SK-N-MC (cell line): ENCODE measurements at places on chromosomes 6 and 20.

GRCh38 chr20:47397652-47398301 lies 41.3 kb upstream of the ZMYND8 start:
- DNase-seq: no peak

DNA sequence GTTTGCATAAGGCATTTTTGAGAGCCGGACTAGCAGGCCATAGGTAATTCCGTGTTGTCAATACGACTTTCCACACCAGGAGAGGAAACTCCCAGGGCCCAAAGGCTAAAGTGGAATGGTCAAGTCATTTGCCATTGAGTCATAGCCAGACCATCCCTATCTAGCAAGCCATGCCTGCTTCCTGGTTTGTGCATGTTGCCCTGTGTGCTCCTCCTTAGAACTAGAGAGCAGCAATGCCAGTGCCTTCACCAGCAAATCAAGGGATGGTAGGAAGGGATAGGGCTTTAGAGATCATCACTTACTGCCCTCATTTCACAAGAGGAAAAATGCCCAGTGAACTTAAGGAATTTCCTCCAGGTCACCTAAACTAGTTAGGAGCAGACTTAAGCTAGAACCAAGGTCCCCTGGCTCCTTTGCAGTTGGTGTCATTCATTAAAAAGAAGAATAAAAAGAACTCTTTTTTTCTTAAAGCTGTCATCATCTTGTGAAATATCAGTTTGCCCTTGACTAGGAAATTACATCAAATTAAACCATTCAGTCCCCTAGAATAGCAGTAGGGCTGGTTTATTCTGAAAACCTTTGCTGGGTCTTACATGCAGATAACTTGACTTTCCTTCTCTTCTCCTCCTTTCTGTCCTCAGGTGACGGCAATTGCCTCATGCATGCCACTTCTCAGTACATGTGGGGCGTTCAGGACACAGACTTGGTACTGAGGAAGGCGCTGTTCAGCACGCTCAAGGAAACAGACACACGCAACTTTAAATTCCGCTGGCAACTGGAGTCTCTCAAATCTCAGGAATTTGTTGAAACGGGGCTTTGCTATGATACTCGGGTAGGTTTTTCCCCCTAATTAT lies 7.4 kb downstream of the TNFAIP3 start:
- no peak for DNase-seq

- no peak for DNase-seq
Observed at GRCh38 chr6:74070091-74070490, 374.1 kb downstream of the CD109 start.

- no peak for DNase-seq
Observed at GRCh38 chr20:24004471-24004870, 15.9 kb upstream of the GGTLC1 start.

- no peak for DNase-seq
Observed at GRCh38 chr6:52539607-52540006, 37.3 kb downstream of the TRAM2 start.

DNA sequence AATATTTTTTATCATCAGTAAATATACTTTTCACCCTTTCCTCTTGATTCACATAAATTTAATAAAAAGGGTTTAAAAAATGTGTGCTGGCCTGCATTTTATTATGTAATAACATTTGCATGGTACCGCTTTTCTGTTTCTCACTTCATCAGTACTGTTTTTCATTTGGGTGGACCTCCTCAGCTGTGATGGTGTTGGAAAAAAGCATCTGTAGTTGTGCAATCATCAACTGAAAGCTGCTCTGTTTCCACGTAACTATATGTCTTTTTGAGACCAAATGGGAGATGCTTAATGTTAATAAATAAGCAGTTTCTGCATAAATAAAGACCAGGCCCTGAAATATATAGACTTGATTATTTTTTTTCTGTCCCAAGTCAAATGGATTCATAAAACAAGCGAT lies 31.6 kb upstream of the CENPW start:
- DNase-seq: no peak

GRCh38 chr6:85614780-85615179 lies 21.1 kb upstream of the SNX14 start:
- no peak for DNase-seq

DNA sequence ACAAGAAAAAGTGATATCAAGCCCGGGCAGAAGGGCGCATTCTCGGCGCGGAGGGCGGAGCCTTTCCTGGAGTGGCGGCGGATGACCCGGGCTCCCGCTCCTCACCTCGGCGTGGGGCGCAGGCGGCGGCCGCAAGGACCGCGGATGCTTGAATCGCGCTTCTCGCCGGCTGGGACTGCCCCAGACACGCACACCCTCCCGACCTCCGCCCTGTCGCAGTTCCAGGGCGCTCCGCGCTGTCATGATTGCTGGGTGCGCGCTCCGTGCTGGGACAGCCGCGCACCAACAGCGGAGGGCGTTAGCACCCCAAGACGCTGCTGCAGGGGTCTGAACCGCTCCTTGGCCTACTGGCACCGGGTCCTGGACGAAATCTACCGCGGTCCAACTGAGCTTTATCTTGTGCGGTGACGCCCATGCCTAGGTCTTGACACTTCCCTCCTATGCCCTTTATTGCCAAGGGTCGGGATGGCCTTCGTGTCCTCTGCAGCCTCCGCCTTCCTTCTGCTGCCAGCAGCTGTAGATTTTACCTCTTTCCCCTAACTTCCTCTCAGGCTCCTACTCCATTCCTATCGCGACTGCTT lies 43.3 kb downstream of the IRAK1BP1 start:
- no peak for DNase-seq

- DNase-seq: no peak
Observed at GRCh38 chr20:54092021-54092420, 21.6 kb upstream of the BCAS1 start.

DNA sequence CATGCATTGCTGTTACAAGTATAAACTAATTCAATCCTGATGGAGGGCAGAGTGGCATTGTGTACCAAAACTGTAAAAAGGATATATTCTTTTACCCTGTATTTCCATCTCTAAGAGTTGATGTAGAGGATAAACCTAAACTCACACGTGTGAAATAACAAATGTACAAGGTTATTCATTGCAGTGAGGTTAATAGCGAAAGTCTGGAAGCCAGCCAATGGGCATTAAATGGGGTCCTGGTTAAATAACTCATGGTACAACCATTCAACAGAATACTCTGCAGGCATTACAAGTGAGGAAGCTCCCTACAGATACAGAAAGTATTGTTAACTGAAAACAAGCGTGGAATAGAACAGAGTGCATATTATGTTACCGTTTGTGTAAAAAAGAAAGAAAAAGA lies 56.9 kb downstream of the BCAS1 start:
- no peak for DNase-seq

DNA sequence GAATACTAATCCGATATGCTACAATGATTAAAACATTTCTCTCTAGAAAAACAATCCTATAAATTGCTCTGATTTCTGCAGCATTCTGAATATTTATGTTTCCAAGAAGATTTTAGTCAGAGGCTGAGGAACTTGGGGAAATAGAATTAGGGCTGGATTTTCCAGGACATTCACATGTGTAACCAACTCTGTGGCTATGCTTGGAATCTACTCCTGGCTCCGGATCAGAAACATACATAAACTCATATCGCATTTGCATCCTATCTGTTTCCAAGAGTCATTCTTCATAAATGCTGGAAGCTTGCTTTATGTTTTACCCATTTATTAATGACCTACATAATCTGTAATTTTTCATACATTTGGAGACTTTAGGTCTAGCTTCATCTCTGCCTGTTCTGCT lies 459.9 kb upstream of the MARCKS start:
- no peak for DNase-seq

GRCh38 chr20:57335392-57335791 lies 5.8 kb downstream of the SPO11 start:
- DNase-seq: no peak

- no peak for DNase-seq
Observed at GRCh38 chr6:143878272-143878760, 14.0 kb downstream of the ZC2HC1B start.

GRCh38 chr6:69820438-69820837 lies 23.6 kb upstream of the LMBRD1 start:
- DNase-seq: no peak

DNA sequence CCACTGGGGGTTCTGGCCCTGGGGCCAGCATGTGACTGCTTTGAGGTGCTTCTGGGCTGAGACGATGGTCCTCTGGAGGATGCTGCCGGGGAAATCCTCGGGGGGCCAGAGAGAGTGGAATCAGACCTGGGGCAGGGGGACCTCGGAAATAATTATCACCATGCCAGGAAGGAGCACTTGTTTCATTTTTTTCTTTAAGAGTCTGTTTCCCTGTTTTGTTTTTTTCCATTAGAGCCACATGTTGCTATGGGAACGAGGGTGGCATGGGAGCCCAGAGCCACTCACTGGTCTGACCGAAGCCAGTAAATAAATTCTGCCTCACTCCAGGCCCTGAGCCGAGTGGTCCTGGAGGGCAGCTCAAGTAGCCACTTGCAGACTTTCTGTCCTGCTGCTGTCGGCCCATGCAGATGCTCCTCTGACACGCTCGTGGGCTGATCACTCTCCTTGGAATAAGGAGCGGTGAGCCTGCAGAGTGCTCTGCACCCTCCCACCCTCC lies 365.1 kb downstream of the ZFAND3 start:
- DNase-seq: no peak

DNA sequence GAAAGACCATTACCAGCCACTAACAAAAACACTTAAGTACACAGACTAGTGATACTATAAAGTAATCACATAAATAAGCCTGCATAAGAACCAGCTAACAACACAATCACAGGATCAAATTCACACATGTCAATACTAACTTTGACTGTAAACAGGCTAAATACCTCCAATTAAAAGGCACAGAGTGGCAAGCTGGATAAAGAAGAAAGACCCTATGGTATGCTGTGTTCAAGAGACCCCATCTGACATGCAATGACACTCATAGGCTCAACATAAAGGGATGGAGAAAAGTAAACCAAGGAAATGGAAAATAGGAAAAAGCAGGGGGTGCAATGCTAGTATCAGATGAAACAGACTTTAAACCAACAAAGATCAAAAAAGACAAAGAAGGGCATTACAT lies 631.8 kb upstream of the NOX3 start:
- no peak for DNase-seq

- DNase-seq: no peak
Observed at GRCh38 chr20:42795111-42795695, 394.5 kb downstream of the PTPRT start.

DNA sequence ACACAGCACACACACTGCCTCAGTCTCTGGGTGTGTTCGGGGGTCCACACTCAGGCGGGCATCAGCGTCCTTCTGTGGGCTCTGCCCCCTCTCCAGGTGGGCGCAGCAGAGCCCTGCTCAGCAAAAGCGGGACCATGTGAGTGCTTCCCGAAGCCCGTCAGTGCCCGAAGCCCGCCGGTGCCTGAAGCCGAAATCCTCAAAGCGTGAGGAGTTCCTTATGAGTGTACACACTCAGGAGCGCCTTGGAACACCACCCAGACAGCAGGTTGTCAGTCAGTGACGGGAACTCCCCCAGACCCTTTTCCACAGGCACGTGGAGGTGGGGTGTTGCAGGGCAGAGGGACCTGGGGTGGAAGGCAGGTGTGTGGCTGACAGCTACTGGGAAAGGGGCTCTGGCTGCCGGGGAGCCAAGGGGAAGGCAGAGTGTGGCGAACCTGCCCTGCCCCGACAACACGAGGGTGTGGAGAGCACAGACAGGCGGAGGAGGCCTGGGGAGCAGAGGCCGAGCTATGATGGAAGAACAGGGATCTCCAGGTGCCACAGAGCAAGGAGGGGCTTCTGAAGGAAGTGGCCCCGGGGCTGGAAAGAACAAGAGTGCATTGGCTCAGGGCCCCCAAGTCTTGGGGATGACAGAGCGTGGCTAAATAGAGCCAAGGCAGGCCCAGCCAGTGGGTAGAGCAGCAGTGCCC lies 87.7 kb downstream of the RAMACL start:
- DNase-seq: no peak

GRCh38 chr20:31824554-31825313 lies 5.6 kb downstream of the MYLK2 start:
- no peak for DNase-seq

DNA sequence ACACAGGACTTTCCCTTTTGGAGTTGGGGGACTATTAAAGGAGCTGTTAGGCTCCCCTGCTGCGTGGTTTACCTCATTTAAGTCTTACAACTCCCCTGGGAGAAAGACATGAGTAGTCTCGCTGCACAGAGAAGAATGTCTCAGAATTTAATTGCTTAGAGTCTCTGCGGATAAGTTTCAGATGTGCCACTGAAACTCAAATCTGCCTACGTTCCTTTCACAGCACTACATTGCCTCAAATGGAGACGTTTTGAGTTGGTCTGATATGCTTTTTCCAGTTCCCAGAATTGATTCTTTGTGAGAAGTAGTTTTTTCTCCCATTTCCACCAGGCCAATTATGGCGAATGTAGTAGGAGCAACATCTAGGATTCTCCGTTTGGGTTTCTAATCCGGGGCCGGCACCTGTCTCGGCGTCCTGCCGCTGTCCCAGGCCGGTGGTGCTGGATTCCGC lies 532 bp upstream of the SLC35F1 start:
- no peak for DNase-seq

GRCh38 chr6:166737261-166737660 lies 110.2 kb upstream of the RPS6KA2 start:
- DNase-seq: no peak

DNA sequence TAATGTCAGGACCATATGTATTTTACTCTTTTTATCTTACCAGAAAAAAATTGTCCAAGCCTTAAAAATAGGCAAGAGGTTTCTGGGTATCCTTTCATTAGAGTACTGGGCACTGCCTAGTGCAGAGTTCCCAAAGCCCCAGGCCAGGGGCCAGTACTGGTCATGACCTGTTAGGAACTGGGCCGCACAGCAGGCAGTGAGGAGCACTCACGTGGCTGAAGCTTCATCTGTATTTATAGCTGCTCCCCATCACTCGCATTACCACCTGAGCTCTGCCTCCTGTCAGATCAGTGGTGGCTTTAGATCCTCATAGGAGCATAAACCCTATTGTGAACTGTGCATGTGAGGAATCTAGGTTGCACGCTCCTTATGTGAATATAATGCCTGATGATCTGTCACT lies 632.9 kb downstream of the UTRN start:
- DNase-seq: no peak

DNA sequence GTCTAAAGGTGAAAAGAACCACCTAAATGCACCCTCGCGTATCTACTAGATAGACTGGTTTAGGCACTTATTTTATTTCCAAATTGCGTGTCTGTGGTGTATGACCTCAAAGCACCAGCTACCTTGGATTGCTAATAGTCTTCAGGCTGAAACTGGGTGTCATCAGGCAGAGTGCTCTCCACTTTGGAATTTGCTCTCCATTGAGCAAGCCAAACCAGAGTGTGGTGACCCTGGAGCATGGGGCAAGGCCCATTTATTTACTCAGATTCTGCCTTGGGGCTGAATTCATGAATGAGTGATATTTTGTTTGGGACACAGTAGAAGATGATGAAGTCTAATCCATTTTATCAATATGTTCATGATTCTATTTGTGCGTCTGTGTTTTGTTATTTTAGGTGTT lies 812.8 kb upstream of the SLC35B3 start:
- no peak for DNase-seq

GRCh38 chr6:169810066-169810989 lies 58.9 kb downstream of the ERMARD start:
- no peak for DNase-seq

GRCh38 chr6:121506761-121507754 lies 71.6 kb downstream of the GJA1 start:
- no peak for DNase-seq
